ENCODE measurements at places on chromosomes 5 and 9. TPM values are rescaled to one million over a fixed set of nuclear protein-coding genes. Genes with fewer than 3 reads are reported as not detected.

DNA sequence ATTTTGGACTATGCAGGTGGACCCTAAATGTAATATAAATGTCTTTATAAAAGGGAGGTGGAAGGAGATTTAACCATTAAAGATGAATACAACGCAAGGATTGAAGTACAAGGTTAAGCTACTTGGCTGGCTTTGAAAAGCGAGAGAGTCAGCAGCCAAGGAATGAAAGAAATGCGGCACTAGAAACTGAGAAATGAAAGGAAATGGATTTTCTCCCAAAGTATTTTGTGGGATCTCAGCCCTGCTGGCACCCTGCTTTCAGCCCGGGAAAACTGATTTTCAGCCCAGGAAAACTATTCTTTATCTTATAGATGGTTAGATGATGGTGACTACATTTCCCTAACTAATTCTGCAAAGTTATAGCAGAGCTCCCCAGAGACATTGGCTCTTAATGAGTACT lies 1349.6 kb upstream of the C9orf72 start:
- ATAC-seq = no peak

DNA sequence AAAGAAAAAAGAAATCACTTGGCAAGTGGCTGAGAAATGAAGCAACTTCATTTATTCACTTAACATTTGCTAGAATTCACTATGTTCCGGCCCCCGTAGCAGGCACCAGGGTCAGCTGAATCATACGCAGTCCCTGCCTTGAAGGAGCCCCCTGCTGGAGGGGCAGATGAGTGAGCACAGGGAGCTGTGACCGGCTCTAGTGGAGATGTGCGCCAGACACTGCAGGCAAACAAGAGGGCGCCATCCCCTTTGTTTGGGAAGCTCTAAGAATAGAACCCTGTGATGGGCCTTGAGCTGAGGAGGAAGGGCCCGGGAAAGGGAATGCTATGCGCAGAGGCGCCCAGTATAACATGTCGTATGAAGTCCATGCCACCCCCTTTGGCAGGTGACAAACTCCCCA lies 20.2 kb upstream of the RPL26L1 start:
- peak; percentile 36 for ATAC-seq

GRCh38 chr9:110808599-110808980 lies 140.0 kb downstream of the MUSK start:
- ATAC-seq = no peak

DNA sequence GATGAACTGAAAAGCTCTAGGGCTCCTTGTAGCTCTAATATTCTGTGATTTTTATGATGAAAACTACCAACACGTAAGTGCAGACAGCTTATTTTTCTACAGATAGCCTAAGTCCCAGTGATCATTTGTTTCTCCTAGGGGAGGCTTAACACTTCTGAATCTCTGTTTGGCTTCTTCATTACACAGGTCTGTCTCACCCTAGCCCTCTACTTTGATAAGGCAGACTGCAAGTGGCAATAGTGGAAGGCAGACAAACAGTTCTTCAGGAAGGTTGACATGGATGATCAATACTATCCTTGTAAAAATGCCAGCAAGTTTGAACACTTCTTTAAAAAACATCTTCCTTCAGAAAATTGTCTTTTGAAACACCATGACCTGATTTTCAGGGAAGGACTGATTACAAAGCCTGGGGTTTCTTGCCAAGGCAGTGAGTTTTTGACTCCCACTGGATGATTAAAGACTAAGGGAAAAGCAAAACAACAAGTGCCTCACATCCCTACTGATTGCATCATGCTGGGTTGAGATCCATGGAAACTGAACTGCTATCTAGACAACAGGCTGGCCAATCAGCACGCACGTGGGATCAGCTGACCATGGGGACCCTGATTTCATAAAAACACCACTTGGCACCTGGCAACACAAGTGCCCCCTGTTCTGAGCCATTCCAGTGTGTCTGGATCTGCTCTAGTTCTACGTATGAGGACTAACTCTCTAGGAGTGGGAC lies 212.2 kb downstream of the SMARCA2 start:
- ATAC-seq = no peak

GRCh38 chr9:111851553-111851952 lies 45.1 kb upstream of the UGCG start:
- ATAC-seq = no peak

DNA sequence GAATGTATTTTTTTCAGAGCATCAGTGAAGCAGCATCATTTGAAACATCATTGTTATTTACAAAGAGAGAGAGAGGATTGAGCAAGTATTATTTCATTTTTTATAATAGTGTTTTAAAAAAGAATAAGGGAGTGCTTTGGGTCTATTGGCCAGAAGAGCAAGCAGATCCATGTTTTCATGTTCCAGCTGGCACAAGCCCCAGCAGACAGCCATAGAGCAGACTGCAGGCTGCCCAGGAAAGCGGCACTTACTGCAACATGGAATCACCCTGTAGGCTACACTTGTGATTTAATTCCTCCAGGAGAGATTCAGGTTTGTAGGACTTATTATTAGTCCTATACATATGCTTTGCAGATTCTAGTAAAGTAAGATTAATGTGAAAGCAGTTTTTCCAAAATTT lies 407.0 kb upstream of the GRAMD2B start:
- ATAC-seq = no peak

DNA sequence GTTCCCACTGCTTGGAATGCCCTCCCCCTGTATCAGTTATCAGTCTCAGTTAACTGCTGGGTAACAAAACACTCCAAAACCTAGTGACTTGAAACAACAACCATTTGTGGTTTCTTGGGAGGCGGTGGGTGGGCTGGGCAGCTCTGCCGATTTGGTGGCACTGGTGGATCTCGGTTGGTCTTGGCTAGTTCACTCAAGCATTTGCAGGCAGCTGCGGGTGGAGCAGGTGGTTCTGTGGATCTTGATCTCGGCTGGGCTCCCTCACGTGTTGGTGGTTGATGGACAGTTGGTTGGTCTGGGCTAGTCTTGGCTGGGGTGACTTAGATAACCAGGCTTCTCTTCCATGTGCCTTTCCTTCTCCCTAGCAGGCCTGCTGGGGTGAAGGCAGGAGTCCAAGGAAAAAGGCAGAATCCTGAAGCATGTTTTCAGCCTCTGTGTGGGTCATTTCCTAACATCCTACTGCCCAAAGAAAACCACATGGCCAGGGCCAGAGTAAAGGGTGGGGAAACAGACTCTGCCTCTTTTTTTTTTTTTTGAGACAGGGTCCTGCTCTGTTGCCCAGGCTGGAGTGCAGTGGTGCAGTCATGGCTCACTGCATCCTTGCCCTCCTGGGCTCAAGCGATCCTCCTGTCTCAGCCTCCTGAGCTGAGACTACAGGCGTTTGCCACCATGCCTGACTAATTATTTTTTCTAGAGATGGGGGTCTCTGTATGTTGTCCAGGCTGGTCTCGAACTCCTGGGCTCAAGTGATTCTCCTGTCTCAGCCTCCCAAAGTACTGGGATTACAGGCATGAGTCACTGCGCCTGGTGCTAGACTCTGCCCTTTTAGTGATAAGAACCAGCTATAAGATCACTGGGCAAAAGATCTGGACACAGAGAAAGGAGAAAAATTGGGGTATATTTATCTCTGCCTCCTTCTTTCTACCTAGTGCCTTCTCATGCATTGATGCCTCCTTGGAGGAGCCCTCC lies 183.7 kb downstream of the RGS3 start:
- ATAC-seq = no peak

DNA sequence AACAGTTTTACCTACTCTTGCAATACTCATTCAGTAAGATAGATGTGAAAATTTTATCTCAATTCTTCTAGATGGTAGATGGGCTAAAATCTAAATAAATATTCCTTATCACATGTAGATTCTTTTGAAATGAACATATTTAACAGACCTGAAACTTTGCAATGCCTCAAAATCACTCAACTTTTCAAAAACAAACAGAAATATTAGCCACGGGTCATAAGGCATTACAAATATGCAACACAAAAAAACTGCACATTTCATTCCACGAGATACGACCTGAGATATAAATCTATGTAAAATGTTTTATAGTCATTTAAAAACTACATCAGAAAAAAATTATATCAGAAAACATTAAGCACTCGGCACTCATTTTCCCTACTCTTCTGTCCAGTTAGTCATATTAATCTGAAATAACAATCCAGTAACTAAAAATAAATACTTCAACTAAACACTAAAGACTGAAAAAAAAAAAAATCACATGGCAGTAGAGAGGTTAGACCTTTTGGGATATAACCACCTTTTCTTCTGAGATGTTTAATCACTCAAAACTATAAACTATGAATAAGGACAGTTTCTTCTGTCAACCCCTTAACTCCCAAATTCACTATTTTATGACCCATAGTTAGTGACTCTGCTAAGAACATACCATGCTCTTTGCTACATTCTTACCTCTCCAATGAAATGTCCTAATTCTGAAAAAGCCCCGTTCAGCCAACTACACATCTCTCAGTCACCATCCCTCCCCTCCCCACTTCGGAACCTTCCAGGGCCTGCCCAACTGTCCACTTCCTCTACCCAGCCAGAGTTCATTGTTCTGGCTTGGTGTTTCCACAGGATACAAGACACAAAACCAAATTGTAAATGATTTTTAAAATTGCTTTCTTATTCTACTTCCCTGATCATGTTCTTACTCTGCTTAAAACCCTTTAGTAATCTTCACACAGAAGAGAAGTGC lies 6.4 kb downstream of the HOMER1 start:
- no peak for ATAC-seq

DNA sequence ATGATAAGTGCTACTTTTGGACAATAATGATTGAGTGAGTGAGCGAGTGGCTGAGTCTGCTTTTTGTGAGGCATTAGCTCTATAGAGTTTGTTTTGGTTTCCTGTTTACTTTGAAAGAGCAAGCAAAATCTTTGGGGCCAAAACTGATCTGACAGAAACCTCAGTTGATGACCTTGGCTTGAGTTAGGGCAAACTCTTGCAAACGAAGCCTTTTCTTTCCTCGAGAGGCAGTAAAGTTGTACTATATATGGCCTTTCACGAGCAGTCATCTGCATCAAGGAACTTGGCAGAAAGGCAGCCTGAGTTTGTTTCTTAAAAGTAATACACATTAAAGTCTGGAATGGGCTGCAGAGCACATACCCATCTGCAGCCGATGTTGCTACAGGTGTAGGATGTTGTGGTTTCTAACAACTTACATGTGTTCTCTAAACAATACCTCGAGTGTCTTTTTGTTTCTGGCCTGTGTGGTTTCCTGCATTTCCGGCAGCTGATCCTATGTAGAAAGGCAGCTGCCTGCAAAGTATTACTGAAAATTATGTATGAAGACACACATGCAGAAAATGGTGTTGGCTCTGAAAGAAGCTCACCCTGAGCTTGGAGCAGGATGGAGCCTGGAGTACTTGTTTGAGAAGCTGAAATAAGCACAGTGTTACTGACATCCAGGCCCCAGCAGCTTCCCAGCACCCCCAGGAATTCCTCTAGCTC lies 60.8 kb downstream of the FOXD1 start:
- ATAC-seq = peak; percentile 50

- peak; percentile 81 for ATAC-seq
Measured at GRCh38 chr5:150258130-150258529, 31.4 kb downstream of the CAMK2A start.

DNA sequence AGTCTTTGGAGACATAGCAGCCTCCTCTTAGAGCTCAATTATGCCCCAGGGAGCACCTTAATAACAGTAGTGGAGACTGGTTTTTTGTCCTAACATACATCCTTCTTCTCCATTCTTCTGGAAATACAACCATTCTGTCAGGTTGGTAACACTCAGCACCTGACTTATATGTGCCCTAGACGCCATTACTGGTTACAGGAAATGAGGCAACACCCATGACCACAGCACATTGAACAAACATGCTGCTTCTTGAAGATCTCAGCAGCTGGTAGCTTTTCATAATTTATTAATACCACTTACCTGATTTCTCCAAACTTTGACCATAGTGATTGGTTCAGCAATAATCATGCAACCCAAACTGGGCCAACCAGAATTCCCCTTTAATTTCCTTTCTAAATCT lies 25.1 kb upstream of the TRPM3 start:
- no peak for ATAC-seq

DNA sequence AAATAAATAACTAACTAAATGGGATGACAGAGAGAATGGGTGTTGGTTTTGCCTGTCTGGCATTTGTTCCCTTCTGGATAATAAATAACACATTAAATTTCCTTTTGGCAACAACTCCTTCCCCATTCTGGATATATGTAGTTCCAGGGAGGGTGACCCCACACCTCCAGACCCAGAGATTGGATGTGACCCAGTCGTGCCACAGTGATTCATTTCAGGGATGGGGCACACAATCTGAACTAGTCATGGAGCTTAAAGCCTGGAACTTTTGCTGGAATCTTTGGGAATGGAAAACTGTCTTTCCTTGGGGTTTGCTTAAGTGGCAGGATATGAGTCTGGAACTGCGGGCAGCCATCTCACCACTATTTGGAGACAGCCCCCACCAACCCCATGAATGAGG lies 11.3 kb downstream of the KLF9 start:
- ATAC-seq = no peak

GRCh38 chr5:107449369-107449768 lies 221.4 kb downstream of the EFNA5 start:
- no peak for ATAC-seq

GRCh38 chr9:114810614-114811013 lies 4.8 kb upstream of the TNFSF15 start:
- no peak for ATAC-seq

GRCh38 chr5:73365301-73365853 lies 83.2 kb downstream of the FOXD1 start:
- no peak for ATAC-seq

DNA sequence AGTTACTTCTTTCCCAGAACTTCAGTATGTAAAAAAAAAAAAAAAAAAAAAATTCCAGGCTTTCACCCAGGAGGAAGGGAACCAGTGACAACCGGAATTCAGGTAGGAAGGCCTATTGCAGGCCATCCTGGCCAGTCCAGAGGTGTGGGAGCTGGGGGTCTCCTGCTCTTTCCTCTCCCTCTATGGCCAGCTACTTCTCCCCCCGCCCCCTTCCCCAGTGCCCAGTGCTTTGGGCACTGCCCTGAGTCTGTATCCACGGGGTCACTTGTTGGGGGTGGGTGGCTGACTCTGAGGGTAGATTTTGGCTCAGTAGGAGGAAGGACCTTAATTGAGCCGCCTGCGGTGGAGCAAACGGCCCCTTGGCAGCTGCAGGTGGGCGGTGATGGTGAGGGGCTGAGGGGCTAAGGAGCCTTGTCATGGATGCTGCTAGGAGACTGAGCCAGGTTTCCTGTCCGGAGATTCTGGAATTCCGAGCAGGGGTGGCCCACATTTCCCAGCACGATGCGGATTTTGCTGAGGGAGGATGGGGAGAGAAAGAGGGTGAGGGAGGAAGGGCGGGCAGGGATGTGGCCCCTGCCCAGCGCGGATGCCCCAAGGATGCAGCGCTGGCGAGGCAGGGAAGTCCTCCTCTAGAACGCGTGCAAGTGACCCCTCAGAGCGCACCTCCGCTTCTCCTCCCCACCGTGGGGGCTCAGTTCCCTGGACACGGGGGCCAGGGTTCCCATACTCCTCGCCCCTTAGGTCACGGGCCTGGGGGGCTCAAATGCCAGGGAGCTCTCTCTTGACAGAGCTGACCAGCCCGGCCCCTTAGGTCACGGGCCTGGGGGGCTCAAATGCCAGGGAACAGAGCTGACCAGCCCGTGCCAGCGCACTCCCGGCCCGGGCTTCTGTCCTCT lies 1.2 kb upstream of the PHF2 start:
- peak; percentile 10 for ATAC-seq

SLC34A1 gene
- total RNA-seq = not detected

NTNG2 gene
- total RNA-seq = 3.5 TPM

CDC25C gene
- 0.59 TPM for total RNA-seq
